Fibroblast of skin of abdomen (primary cell): ENCODE measurements at places on chromosomes 7 and 10.

DNA sequence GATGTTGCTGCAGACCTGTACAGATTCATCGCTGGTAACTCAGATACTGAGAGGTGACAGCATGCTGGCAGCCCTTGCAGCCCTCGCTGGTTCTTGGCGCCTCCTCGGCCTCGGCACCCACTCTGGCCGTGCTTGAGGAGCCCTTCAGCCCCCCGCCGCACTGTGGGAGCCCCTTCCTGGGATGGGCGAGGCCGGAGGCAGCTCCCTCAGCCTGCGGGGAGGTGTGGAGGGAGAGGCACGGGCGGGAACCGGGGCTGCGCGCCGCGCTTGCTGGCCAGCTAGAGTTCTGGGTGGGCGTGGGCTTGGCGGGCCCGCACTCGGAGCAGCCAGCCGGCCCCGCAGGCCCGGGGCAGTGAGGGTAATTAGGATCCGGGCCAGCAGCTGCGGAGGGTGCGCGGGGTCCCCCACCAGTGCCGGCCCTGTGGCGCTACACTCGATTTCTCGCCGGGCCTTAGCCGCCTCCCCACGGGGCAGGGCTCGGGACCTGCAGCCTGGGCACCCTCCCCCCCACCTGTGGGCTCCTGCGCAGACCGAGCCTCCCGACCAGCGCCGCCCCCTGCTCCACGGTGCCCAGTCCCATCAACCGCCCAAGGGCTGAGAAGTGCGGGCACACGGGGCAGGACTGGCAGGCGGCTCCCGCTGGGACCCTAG, 12.2 kb upstream of the GTPBP10 start:
- DNase-seq: no peak

GRCh38 chr7:47313564-47313963, 268.3 kb downstream of the TNS3 start:
- DNase-seq: no peak

GRCh38 chr10:63171255-63171855, 38.2 kb downstream of the NRBF2 start:
- DNase-seq: no peak

DNA sequence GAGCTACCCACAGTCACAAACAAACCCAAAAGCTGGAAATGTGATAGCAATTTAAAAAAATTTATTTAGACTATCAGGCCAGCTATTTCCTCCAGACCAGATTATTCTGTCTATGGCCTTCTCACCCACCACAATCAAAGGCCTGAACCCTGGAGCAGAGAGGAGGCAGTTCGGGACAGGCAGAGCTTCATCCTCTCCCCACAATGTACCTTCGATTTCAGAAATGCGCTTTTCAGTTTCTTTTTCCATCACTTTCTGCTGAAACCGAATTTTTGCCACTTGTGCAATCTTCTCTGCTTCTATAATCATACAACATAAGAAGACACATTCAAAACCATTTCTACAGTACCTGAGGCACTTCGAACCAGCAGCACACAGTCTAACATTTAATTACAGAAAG, 29.9 kb downstream of the ERLIN1 start:
- no peak for DNase-seq

- no peak for DNase-seq
Measured at GRCh38 chr7:142885311-142886230, at the start of gene TRPV6. Gene TRPV6, minus strand, starts transcription at chr7:142885745.

DNA sequence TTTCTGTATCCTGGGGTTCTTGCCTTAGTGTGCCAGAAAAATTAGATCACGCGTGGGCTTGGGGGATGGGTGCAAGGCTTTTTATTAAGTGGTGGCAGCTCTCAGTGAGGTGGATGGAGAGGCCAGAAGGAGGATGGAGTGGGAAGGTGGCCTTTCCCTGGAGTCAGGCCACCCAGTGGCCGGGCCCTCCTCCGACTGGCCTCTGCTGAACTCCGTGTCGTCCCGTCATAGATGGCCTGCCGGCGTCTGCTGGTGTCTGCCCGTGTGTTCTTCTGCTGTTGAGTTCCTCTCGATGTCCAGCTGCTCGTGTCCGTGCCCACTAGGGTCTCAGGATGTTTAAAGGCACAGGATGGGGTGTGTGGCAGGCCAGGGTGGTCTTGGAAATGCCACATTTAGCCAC, 4.0 kb upstream of the ZNF746 start:
- DNase-seq: no peak
